Amniotic epithelial cell (primary cell): ENCODE measurements at places on chromosomes 5 and 9.

GRCh38 chr5:134133188-134133994 lies 18.9 kb downstream of the TCF7 start:
- no peak for DNase-seq

- peak; percentile 23 for DNase-seq
Measured at GRCh38 chr5:122844136-122844909, 1.1 kb upstream of the SNX24 start.

GRCh38 chr5:133895979-133896845 lies 72.2 kb downstream of the C5orf15 start:
- no peak for DNase-seq

DNA sequence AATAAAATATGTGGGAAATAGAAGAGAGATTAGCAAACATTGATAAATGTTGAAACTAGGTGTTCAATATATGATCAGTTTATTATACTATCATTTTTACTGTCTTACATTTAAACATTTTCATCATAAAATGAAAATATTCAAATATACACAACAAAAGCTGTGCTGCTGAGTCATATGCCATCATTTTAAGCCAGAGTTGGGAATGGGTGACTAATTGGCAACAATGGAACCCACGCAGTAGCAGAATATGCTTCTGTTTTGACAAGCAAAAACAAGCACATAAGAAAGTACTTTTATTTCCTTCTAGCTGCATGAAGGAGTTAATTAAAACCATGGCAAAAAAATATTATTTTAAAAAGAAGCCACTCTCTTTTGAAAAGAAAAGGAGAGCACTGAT lies 340.0 kb upstream of the EDIL3 start:
- DNase-seq = peak; percentile 68

GRCh38 chr5:139335811-139336210 lies 5.8 kb upstream of the PAIP2 start:
- no peak for DNase-seq

GRCh38 chr5:154861946-154862345 lies 3.5 kb downstream of the CNOT8 start:
- peak; percentile 10 for DNase-seq

- no peak for DNase-seq
Measured at GRCh38 chr9:7300484-7300883, 499.1 kb downstream of the DMAC1 start.

DNA sequence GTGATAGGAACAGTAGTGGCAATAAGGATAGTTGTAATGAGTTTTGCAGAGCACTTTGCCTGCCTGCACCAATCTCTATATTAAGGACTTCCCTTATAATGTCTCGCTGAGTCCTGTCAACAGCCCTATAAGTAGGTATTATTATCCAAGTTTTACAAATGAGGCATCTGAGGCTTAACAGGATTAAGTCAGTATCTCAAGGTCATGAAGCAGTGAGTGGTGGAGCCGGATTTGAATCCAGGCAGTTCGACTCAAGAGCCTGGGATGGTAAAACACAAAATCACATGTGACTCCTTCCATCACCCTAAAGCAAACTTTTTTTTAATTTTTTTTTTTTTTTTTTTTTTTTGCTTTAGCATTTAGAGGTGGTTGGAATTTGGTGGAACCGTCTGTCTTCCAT lies 59.0 kb upstream of the RARS1 start:
- no peak for DNase-seq

DNA sequence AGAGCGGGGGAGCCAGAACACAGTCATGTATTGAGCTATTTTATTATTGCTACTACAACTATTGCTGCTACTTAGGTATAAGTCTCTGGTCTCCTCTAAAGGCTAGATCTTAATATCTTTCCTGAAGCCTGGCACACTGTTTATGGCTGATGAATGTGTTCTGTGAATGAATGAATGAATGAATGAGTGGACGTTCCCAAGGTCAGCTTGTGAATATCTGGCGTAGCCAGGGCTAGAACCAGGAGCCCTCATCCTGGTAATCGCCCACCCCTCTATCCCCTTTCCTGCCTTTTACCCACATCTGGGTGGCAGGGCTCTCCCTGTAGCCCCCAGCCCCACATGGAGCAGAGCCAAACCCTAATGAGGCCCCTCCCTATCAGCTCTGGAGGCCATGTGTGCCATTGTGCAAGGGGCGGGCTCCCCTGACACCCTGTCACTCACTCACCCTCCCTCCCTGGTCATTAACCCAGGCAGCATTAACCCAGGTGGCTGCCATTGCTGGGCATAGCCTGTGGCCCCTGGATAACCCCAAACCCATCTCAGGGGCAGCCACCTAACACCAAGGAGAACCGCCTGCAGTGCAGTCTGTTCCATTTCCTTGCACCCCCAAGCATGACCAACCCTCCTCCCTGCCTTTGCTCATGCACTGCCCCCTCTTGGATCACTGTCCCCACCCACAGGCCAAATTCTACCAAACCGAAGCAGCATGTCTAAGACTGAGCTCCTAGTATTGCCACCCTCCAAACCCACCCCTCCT lies 2.0 kb upstream of the AKNA start:
- DNase-seq = no peak
